HFFc6 (cell line): ENCODE measurements at places on chromosomes 5 and 9. TPM values are rescaled to one million over a fixed set of nuclear protein-coding genes. Genes with fewer than 3 reads are reported as not detected.

- H3K4me1 ChIP-seq, result no peaks in the 10 kb centered on the region
- H3K36me3 ChIP-seq, result no peaks in the 10 kb centered on the region
- no peak overlapping the region for H3K4me3 ChIP-seq
- no peak overlapping the region for H3K27ac ChIP-seq
- H3K27me3 ChIP-seq, result no peaks in the 10 kb centered on the region
These were observed 805.4 kb upstream of the CDH6 start for GRCh38 chr5:30387974-30388632.

- no peaks in the 10 kb centered on the region for H3K27me3 ChIP-seq
- H3K36me3 ChIP-seq, result peaks cover 21% of the 10 kb centered on the region
- peaks cover 17% of the 10 kb centered on the region for H3K4me1 ChIP-seq
- H3K27ac ChIP-seq, result peak overlapping the region; percentile 81
- peak; percentile 72 for DNase-seq
- H3K4me3 ChIP-seq, result no peak overlapping the region; the same call in 1 of the 2 replicates
These were observed 8.8 kb downstream of the PRXL2C start for GRCh38 chr9:96646081-96646991.

DNA sequence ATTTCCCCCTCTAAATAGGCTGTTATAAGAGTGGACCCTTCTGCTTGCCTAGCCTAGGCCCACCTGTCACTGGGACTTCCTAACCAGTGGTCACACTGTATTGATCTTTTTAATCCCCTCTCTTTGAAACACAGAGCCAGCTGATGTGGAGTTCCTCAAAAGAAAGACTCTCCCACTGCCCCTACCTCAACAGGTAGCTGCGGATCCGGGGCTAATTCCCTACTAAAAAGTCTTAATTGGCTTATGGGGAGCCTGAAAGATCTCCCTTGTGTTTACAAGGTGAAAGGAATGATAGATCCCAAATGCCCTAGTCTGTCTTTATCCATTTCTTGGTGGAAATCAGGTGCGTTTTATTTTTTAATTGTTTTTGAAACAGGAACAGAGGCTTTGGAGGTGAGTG, 2.0 kb downstream of the NEUROG1 start:
- H3K4me3 ChIP-seq, result no peak overlapping the region
- H3K4me1 ChIP-seq, result no peaks in the 10 kb centered on the region
- peaks cover 54% of the 10 kb centered on the region for H3K27me3 ChIP-seq
- no peak for DNase-seq
- H3K27ac ChIP-seq, result no peak overlapping the region
- H3K36me3 ChIP-seq, result no peaks in the 10 kb centered on the region

DNA sequence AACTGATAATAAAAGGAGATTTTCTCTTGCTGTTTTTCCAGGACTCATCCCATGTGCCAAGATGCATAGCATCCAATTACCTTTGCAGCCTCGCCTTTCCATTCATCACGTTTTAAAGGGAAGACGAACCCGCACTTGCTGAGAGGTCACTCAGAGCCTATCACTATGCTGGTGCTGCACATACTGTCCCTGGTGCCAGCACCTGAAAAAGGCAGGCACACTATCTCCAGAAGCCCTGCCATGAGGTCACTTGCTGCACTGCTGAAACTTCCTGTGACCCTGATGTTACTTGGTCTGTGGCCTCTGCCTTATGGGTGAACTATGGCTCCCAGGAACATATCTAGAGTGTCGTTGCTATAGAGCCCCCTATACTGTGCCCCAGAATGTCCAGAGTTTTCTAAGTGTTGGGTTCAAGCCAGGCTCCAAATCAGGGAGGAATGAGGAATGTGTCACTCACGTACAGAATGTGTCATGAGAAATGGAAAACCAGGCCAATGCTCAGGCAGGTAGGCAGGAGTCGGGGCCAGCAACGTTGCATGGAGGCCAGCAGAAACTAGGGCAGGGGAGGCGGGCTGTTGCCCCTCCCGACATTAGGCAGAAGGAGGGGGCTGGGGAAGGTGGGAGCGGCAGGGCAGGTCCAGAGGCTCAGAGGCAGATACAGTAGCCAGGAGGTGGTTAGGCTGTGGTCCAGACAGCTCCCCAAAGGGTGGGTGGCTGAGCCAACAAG, 262.1 kb downstream of the CRB2 start:
- no peak for DNase-seq
- peaks cover 3% of the 10 kb centered on the region for H3K27me3 ChIP-seq
- peaks cover 7% of the 10 kb centered on the region for H3K4me1 ChIP-seq
- peaks cover 12% of the 10 kb centered on the region for H3K36me3 ChIP-seq
- H3K4me3 ChIP-seq, result no peak overlapping the region

GRCh38 chr5:103114440-103114839, 5.5 kb downstream of the GIN1 start:
- H3K4me3 ChIP-seq, result no peak overlapping the region
- H3K27me3 ChIP-seq, result no peaks in the 10 kb centered on the region
- no peaks in the 10 kb centered on the region for H3K36me3 ChIP-seq
- peaks cover 9% of the 10 kb centered on the region for H3K4me1 ChIP-seq

DNA sequence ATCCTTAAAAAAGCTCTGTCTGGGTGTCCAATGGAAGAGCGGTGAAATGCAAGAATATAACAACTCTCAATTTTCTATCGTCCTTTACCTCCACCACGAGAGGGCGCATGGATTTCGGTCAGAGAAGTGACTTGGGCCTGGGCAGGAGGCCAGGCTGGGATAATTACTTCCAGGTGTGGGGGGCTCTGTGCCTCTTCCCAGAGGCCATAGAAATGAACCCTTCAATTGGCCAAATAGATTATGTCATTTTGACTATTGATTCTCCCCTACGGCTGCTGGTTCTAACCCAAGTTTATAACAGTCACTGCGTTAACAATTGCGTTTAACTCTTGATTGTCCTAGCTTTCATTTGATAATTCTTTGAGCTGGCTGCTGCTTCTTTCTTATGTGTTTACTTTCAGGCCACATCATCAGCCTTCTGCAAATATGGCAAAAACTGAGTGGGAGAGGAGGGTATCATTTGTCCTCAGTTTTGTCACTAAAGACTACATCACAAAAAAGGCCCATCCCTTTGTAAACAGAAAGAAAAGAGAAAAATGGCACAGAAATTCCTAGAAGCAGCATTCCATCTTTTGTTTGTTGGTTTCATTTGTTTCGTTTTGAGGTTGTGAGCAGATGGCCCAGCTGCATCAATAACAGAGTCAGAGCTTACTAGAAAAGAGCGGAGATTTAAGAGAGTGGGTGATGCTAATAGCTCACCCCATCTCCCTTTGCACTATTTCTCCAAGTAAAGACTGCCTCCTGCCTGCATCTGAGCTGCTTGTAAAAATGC, 45.4 kb upstream of the ZFR start:
- peak; percentile 74 for DNase-seq
- H3K36me3 ChIP-seq, result no peaks in the 10 kb centered on the region
- H3K4me3 ChIP-seq, result peak overlapping the region; percentile 44
- H3K27me3 ChIP-seq, result peaks cover 1% of the 10 kb centered on the region; the same call in 1 of the 2 replicates
- peaks cover 12% of the 10 kb centered on the region for H3K4me1 ChIP-seq

DNA sequence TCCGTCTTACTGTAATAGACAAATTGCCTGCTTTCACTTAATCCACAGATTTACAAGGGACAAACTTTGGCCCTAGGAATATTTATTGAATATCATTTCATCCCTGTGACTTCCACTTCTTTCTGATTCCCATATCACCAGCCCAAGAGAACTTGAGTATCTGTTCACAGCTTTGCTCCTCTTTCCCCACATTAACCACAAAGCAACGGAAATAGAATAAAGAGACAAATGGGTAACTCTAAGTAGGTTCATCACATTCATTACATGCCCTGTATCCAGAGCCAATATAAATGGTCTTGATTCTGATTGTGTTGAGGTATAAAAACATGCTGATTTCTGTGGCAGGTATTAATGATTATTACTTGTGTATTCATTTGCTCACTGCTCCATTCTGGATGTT, 41.9 kb downstream of the TMEM252 start:
- no peak overlapping the region for H3K27ac ChIP-seq
- peaks cover 18% of the 10 kb centered on the region; the same call in 1 of the 2 replicates for H3K4me1 ChIP-seq
- H3K4me3 ChIP-seq, result no peak overlapping the region

GRCh38 chr5:29697278-29697677, 1496.2 kb upstream of the CDH6 start:
- no peaks in the 10 kb centered on the region for H3K36me3 ChIP-seq
- no peak overlapping the region for H3K27ac ChIP-seq
- H3K27me3 ChIP-seq, result no peaks in the 10 kb centered on the region
- DNase-seq, result no peak
- H3K4me1 ChIP-seq, result no peaks in the 10 kb centered on the region

DNA sequence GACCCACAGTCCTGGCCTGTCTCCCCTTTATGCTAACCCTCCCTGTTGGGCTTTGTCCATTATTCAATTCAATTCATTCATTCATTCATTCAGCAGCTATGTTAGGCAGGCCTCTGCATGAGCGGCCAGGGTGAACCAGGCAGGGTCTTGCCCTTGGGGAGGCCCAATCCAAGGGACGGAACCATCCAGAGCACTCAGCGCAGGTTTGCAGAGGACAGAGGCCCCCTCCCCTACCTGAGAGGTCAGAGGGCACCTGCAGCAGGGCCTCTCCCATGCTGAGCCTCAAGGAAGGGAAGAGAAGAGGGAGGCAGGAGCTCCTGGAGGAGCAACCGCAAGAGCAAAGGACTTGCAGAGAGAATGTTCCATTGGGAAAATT, 61.4 kb downstream of the C9orf50 start:
- no peak overlapping the region for H3K4me3 ChIP-seq
- H3K27me3 ChIP-seq, result peaks cover 5% of the 10 kb centered on the region
- H3K36me3 ChIP-seq, result no peaks in the 10 kb centered on the region
- H3K27ac ChIP-seq, result no peak overlapping the region
- DNase-seq, result no peak
- peaks cover 6% of the 10 kb centered on the region; the same call in 1 of the 2 replicates for H3K4me1 ChIP-seq

GRCh38 chr5:73485715-73486114, 12.5 kb upstream of the BTF3 start:
- peaks cover 10% of the 10 kb centered on the region for H3K27me3 ChIP-seq
- no peak overlapping the region for H3K4me3 ChIP-seq
- no peaks in the 10 kb centered on the region for H3K36me3 ChIP-seq
- DNase-seq, result no peak
- H3K4me1 ChIP-seq, result peaks cover 37% of the 10 kb centered on the region

- peaks cover 10% of the 10 kb centered on the region for H3K4me1 ChIP-seq
- DNase-seq, result no peak
- H3K27me3 ChIP-seq, result peaks cover 3% of the 10 kb centered on the region
- no peak overlapping the region for H3K27ac ChIP-seq
These were observed 1.2 kb downstream of the CORO2A start for GRCh38 chr9:98191181-98191608.

DNA sequence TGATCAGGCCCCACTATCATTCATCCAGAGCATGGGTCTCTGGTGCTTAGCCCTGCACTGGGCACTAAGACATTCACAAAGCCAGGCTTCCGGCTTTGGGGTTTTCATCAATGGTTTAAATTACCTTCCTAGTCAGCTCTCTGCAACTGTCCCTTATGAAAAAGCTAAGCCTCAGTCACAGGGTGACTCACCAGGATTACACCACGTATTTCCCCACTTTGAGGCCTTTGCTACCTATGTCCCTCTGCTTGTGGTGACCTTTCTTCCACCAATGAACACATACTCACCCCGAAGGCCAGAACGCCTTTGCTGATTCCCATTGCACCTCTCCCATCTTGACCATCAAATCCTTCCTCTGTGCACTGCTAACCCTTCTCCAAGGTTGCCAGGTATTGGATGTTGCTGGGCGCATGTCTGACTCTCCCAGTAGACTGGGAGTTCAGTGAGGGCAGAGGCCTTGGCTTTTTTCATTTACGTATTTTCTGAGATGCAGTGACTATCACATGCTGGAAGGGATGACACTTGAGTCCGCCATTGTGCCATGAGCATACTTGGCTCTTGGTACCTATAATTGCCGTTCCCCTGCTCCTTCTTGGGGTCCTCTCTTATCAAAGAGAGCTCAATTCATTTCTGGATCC, 58.7 kb upstream of the TNFSF8 start:
- H3K27ac ChIP-seq, result no peak overlapping the region
- no peak for DNase-seq
- H3K27me3 ChIP-seq, result peaks cover 67% of the 10 kb centered on the region

GRCh38 chr5:40515476-40515875, 164.2 kb upstream of the PTGER4 start:
- H3K4me3 ChIP-seq, result no peak overlapping the region
- no peak overlapping the region for H3K27ac ChIP-seq
- H3K4me1 ChIP-seq, result peaks cover 28% of the 10 kb centered on the region
- H3K27me3 ChIP-seq, result peaks cover 2% of the 10 kb centered on the region
- no peaks in the 10 kb centered on the region for H3K36me3 ChIP-seq

- H3K4me3 ChIP-seq, result no peak overlapping the region
- H3K4me1 ChIP-seq, result no peaks in the 10 kb centered on the region
- H3K27me3 ChIP-seq, result peaks cover 21% of the 10 kb centered on the region
- 0 out of 2 replicates have a peak, but pooled peaks cover 5% of the 10 kb centered on the region for H3K36me3 ChIP-seq
- no peak overlapping the region for H3K27ac ChIP-seq
- DNase-seq, result no peak
These were observed 1.9 kb upstream of the ANKRD18A start for GRCh38 chr9:38622288-38622674.

DNA sequence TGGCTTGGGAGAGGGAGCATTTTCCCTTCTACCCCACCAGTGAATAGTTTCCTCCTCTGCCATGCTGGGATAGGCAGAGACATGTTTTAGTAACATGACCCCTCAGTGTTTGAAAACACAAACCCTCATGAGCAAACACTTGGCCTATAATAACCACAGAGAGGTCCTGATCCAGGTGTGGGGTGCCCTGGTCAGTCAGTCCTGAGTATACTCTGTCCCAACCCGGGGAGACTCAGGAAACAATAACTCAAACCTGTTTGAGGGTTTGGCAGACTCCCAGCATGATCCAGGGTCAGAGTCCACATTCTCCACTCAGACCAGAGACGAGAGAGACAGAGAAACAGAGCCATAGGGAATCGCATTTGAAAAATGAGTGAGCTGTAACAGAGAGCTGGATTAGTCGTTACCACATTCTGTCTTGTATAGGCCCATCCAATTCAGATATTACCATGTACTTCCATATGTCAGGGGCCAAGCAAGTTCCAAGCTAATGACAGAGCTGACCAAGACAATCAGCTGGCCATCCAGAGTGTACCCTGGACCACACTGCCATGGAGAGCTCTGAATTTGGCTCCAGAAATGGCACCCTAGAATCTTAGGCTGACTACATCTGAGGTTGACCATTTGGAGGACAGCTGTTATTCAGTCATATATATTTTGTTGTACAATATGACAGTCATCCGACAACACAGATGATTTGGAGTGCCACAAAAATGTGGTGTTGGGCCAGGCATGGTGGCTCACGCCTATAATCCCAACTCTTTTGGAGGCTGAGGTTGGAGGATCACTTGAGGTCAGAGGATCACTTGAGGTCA, 4.2 kb upstream of the CA9 start:
- H3K27ac ChIP-seq, result no peak overlapping the region
- no peaks in the 10 kb centered on the region for H3K36me3 ChIP-seq
- peaks cover 8% of the 10 kb centered on the region for H3K27me3 ChIP-seq
- no peak for DNase-seq
- no peak overlapping the region for H3K4me3 ChIP-seq
- H3K4me1 ChIP-seq, result peaks cover 44% of the 10 kb centered on the region

GRCh38 chr9:79925326-79925725, 353.6 kb downstream of the TLE4 start:
- no peaks in the 10 kb centered on the region for H3K4me1 ChIP-seq
- DNase-seq, result no peak
- no peak overlapping the region for H3K27ac ChIP-seq
- no peak overlapping the region for H3K4me3 ChIP-seq
- peaks cover 23% of the 10 kb centered on the region; the same call in 1 of the 2 replicates for H3K27me3 ChIP-seq

HACD4 gene
- total RNA-seq, result 2.2 to 4.4 TPM (median 3.0 TPM) in 3 replicates

SSBP2 gene
- 23.7 to 25.0 TPM (median 23.7 TPM) in 3 replicates for total RNA-seq

PCDHB10 gene
- total RNA-seq, result 0.84 to 1.3 TPM (median 0.96 TPM) in 3 replicates

RANBP17 gene
- 3.1 to 4.8 TPM (median 3.1 TPM) in 3 replicates for total RNA-seq

PFN3 gene
- total RNA-seq, result not detected in 2 replicates

TPM2 gene
- 2,527 to 4,085 TPM (median 4,066 TPM) in 3 replicates for total RNA-seq

SQSTM1 gene
- 188 to 294 TPM (median 251 TPM) in 3 replicates for total RNA-seq

BTNL3 gene
- total RNA-seq, result not detected in 3 replicates

LRRC19 gene
- not detected in 3 replicates for total RNA-seq

GABRA1 gene
- total RNA-seq, result not detected in 3 replicates

PCSK5 gene
- 0.15 to 0.18 TPM (median 0.18 TPM) in 3 replicates for total RNA-seq

PCDHGB1 gene
- total RNA-seq, result 2.9 to 4.5 TPM (median 3.0 TPM) in 3 replicates
